Naive thymus-derived CD8-positive, alpha-beta T cell (primary cell): ENCODE measurements at places on chromosomes 1 and 21. TPM values are rescaled to one million over a fixed set of nuclear protein-coding genes. Genes with fewer than 3 reads are reported as not detected.

The PADI1 gene
- not detected for total RNA-seq

The ZSWIM5 gene
- 1.2 TPM for total RNA-seq

The AMY2A gene
- total RNA-seq, result not detected

The PLEKHA6 gene
- total RNA-seq, result 2.0 TPM

- DNase-seq, result no peak
These were observed 484.7 kb upstream of the C1orf87 start for GRCh38 chr1:60558236-60558635.

DNA sequence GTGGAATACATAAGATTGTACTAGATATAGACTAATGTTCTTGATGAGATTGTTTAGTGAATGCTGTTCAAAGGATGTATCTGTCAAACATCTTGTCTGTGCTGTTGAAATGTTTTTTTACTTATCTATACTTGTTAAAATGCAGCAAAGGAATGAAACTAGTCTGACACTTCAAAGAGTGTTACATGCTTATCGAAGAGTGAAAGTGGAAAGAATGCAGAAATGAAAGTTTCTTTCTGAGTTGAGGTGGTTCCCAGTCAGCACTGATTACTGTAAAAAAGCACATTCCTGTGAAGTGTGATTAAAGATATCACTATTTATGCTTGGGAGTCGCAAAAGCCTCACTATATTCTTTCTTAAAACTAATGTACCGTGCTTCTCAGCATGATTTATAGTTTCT is 1225.2 kb downstream of the NCAM2 start:
- no peak for DNase-seq

DNA sequence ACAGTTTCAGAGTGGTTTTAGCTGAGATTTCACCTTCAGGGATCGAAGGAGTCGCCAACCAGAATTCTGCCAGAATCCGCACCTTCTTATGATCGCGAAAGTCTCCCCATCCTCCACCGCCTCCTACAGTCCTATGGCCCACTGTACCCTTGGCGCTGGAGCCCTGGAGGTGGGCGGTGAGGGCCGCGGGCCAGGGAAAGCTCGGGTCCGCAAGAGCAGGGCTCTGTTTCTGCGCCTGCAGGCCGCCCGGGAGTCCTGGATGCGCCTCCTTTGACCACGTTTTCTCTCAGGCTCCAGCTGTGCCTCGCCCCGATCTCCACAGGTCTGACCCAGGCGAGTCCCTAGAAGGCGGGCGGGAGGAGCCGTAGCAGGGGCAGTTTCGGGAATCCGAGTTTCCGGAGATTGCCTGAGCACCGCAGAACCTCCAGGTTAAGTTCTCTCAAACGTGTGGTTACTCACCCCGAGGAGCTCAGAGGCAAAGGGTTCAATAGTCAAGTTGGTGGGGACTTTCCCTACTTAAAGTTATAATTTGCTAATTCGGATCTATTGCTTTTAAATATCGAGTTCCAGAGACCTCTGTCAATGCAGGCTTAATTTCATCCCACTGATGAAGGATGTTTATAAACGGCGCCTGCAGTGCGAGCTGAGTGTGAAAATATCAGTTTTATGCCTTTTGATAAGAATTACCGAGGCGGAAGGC is 3.2 kb upstream of the LHX8 start:
- no peak for DNase-seq

- DNase-seq, result no peak
These were observed 834.0 kb upstream of the TMPRSS15 start for GRCh38 chr21:19237608-19238007.

DNA sequence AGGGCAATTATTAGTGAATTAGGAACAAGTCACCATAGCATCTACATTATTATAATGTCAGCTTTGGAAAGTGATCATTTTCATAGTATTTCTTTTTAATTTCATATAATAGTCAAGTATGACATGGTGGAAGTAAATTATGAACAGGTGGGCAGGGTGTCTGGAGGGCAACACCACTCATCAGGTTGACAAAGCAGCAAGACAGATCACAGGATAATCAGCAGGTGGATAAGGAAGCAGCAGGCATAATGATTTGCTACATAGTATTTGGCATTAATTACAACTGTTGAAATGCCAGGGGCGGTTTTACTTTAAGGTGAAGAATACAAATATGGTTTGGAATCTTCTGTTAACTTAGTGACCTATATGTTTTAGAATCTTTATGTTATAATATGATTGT is 1342.2 kb downstream of the PLA2G4A start:
- no peak for DNase-seq

DNA sequence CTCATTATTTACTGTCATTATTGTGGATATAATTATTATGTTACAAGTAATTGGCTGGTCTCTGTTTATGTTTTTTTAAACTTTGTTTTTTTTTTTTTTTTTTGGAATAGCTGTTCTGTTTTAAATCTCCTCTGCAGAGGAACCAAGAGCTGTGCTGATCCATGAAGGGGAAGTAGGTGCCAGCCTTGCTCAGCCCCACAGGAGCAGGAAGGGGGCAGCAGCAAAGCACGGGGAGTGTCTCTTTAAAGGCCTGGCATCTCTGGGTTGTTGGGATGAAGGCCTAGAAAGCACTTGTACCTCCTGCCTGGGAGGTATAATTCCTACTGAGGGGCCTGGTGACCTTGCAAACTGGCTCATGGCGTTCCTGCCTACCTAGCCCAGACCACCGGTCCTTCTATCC is 2.5 kb upstream of the GRHL3 start:
- no peak for DNase-seq
